A549 treated with DMSO at 1 μM for 4 hours (cell line): ENCODE measurements at places on chromosomes 2 and 18. TPM values are rescaled to one million over a fixed set of nuclear protein-coding genes. Genes with fewer than 3 reads are reported as not detected.

OTOF gene
- total RNA-seq, result 0.03 to 0.11 TPM (median 0.09 TPM) in 5 replicates

ABCG8 gene
- not detected in 5 replicates for total RNA-seq

COBLL1 gene
- total RNA-seq, result 3.1 to 5.1 TPM (median 4.1 TPM) in 5 replicates

LAPTM4A gene
- 220 to 278 TPM (median 252 TPM) in 5 replicates for total RNA-seq

HOXD12 gene
- total RNA-seq, result not detected in 5 replicates
